NCI-H187 (cell line): ENCODE measurements at places on chromosomes 3 and 15.

- no peak for DNase-seq
Measured at GRCh38 chr15:93881310-93881709, 350.1 kb upstream of the MCTP2 start.

GRCh38 chr3:87949879-87950208 lies 109.0 kb downstream of the CGGBP1 start:
- DNase-seq = no peak

GRCh38 chr3:153980252-153980590 lies 141.0 kb upstream of the ARHGEF26 start:
- DNase-seq = no peak

DNA sequence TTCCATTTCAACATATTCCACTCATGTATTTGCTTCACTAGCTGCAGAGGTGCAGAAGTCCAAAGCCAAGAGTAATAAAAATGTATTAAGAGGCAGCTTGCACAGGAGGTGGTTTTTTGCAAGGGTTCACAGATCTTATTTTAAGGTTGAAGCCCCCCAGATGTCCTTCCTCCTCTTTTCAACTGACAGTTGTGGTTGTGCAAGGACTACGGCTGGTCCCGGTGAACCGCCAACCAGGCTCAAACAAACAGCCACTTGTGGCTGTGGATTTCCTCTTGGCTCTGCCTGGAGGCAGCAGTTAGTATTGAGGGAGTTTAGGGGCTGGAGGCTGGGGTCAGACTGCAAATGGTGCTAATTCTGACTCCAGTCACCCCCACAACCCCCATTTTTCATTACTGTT lies 240.7 kb upstream of the TBC1D5 start:
- no peak for DNase-seq

GRCh38 chr3:124659175-124659574 lies 71.1 kb upstream of the UMPS start:
- DNase-seq = no peak

DNA sequence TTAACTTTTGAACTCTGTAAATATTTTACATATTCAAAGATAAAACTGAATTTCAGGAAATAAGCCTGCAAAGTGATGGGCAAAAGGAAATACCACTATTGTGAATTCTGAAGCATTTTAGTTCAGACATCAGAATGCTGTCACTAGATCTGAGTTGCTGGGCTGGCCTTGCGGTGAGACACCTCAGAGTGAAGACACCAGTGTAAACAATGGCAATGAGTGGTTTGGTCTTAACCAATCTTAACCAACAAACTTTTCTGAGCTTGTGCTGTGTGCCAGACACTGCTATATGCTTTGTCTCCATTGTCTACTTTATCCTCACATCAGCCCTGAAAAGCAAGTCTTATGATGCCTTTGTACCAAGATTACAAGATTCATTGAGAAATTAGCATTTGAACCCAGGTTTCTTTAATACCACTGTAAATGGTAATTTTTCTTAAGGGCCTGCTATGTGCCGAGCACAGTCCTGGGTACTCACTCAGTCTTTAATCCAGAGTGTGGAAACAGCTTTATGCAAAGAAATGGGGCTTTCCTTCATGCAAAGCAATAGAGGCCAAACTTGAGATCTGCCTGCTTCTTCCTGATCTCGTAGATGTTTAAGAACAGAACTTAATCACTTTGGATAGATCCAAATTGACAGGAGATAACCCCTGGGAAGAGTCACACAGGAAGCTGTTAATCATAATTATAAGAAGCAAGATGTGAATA lies 55.0 kb downstream of the TMEM39A start:
- DNase-seq = no peak

GRCh38 chr3:106086038-106086437 lies 217.2 kb upstream of the CBLB start:
- DNase-seq = no peak

DNA sequence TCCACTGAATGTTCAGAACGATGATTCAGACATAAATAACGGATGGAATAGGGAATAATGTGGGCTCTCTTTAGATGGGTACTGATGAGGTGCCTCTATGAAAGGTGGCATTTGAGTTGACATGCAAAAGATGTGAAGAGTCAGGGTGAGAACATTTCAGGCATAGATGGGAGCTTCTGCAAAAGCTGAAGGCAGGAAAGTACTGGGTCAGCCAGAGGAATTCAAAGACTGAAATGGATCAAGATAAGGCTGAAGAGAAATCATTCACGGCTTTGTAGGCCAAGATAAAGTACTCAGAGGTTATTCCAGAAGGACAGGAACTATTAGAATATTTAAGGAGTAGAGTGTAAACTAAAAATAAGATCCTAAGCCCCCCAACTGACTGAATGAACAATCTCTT lies 189.6 kb upstream of the MCTP2 start:
- no peak for DNase-seq

DNA sequence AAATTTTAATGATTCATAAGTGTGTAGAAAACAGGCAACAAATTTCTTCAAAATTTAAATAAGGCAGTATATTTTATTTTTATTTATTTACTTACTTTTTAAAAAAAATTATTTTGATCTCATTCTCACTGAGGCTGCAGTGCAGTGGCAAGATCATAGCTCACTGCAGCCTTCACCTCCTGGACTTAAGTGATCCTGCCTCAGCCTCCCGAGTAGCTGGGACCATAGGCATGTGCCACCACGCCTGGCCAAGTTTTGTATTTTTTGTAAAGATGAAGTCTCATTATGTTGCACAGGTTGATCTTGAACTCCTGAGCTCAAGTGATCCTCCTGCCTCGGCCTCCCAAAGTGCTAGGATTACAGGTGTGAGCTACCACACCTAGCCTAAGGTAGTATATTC lies 61.2 kb upstream of the XRN1 start:
- no peak for DNase-seq

DNA sequence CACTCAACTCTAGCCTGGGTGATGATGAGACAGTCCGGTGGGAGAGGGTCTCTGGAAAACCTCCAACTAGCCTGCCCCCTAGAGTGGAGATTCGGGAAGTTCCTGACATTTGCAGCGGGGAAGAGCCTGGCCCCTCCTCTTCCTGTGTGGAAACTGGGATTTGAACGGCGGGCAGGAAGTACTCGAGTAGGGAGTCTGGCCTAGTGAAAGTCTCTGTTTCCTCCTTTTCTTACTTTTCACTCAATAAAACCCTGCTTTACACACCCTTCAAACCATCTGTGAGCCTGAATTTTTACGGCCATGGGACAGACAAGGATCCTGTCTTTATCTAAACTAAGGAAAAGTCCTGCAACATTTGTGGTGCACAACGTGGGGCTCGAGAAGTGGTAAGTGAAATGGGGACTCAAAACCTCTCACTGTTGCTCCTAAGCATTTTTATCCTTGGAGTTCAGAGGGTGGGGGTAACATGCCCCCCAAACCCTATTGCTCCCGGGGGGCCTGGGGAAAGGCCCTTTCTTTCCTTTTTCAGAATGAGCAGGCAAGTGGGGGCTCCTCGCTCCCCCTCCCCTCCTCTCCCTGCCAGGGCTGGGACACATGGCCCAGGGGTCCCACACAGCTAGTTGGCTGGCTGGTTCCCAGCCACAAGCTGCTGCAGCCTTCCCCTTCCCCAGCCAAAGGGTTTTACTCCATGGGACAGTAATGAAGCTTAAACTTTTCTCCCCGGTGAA lies 224.7 kb upstream of the GBE1 start:
- no peak for DNase-seq

GRCh38 chr3:58107597-58107996 lies 99.4 kb downstream of the FLNB start:
- no peak for DNase-seq

- DNase-seq = no peak
Measured at GRCh38 chr3:152264378-152264777, 4.4 kb upstream of the MBNL1 start.
